GM23248 (cell line): ENCODE measurements at places on chromosomes 3 and 15. TPM values are rescaled to one million over a fixed set of nuclear protein-coding genes. Genes with fewer than 3 reads are reported as not detected.

Gene NGRN
- total RNA-seq = 98.8 and 122 TPM in 2 replicates

Gene UNC13C
- not detected in 2 replicates for total RNA-seq

Gene ACKR4
- total RNA-seq = 25.0 and 25.2 TPM in 2 replicates

Gene BTBD1
- total RNA-seq = 112 and 121 TPM in 2 replicates

Gene ACAA1
- 18.7 and 32.9 TPM in 2 replicates for total RNA-seq

- DNase-seq = peak; percentile 94
These were observed at the start of gene DPH6 for GRCh38 chr15:35545824-35546510. DPH6 (minus strand) TSS chr15:35546165; CDS start chr15:35546141, 24 bp downstream.

DNA sequence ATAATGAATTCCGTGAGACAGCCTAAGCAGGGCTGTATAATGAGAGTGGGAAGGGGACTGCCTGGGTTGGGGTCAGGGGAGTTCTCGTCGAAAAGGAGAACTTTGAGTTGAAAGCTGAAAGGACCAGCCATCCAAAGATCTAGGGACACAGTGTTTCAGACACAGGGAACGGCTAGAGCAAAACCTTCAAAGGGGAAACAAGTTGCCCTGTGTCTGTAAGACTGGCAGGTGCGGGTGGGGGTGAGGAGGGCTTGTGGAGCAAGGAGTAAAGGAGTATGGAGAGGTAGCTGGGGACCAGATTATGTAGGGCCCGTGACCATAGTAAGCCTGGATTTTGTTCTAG lies 1.3 kb upstream of the SRP14 start:
- DNase-seq = no peak

GRCh38 chr3:5423076-5423475 lies 235.6 kb downstream of the EDEM1 start:
- DNase-seq = no peak

Gene PRR20G
- not detected in 2 replicates for total RNA-seq

DNA sequence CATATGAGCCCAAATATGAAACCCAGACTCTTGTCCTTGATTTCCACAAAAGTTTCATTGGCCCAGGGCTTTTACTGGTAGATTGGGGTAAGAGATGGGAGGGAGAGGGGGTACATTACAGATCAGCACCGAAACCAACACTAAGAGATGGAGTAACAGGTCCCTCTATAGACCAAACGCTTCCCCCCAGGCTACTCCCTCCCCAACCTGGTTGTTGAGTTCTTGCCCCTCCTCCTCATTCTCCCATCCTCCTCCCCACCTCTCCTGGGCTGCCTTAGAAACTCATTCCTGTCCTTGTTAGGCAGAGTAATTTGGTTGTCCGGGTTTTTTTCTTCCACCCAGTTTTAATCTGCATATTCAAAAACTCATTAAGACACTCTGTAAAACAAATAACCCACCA lies 74.1 kb downstream of the MESD start:
- DNase-seq = no peak

DNA sequence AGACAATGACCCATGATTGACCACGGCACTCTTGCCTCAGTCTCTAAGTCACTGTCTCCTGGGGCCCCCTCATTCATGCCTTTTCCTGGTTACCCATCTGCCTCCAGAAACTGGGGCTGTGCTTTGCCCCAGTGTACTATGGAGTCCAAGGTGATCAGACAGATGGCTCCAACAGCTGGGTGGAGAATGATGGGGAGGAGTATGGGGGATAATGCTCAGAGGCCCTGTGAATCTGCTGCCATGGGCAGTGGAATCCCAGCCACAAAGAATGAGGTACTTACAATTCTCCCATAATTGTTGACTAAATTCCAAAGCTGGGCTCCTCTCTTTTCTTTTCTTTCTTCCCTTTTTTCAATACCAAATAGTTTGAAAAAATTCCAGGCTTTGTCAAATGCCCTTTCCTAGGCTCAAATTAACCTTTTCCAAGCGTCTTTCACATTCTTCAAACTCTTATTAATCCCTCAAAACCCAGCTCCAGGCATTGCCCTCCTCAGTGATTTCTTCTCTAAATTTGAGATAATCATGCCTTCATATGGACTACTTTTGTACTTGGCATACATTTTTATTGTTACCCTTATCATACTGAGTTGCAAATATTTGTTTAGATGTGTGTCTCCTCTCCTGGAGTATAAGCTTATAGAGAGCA lies 148.5 kb upstream of the ICE2 start:
- DNase-seq = no peak

DNA sequence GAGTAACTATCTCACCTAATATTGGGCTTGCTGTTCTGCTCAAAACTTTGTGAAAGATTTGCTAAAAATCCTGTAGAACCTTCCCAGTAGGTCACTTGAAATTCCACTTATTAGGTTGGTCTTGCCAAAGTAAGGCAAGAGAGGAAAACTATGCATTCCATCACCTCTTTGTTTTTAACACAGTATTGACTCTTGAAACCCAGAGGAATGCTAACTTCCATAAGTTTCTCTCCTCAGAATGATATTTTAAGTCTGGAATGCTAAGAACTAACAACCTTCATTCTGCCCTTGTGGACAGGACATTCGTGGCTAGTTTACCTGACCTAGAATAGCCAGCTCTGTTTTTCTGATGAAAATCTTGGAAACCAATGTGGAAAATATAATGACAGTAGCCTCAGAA lies 154.5 kb downstream of the TMCO5A start:
- peak; percentile 12 for DNase-seq

GRCh38 chr15:31228980-31229826 lies 97.4 kb upstream of the KLF13 start:
- DNase-seq = peak; percentile 22

Gene CHRNA7
- total RNA-seq = under 0.01 TPM in 1 of 2 replicates, not detected in the other

DNA sequence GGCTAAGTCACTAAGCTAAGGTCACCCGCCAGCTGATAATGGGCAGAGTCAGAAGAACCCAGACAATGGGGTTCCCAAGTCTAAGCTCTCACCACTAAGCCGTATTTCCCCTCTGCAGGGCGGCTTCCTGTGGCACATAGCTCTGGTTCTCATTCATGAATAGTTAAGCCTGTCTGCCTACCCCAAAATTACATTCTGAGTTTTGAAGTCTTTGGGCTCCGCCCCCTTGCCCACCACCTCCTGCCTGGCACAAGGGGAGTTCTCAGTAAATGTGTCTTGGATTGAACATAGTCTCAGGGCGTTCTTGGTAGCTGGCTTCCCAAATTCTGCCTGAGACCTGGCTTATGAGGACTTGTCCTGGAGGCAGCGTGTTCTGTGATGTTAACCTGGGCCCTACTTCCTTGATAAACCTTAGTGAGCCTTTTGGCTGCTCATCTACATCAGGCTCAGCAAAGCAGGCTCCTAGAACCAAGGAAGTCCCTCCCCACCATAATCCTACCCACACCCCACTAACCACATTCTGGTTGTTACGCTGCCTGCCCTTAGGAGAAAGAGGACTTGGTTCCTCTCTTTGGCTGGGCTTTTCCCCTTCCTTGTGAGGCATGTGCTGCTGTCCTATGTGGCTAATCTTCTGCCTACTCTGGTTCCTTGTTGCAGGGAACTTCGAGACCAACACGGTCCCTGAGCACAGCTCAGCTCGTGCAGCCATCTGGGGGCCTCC lies 54.9 kb downstream of the STARD5 start:
- DNase-seq = no peak
